GM04503 (cell line): ENCODE measurements at places on chromosomes 4 and X.
A peak's percentile ranks its signal among the peaks of the same experiment; 100 is the strongest.

- no peak for DNase-seq
Measured at GRCh38 chr4:156623376-156623775, 348.2 kb downstream of the PDGFC start.

DNA sequence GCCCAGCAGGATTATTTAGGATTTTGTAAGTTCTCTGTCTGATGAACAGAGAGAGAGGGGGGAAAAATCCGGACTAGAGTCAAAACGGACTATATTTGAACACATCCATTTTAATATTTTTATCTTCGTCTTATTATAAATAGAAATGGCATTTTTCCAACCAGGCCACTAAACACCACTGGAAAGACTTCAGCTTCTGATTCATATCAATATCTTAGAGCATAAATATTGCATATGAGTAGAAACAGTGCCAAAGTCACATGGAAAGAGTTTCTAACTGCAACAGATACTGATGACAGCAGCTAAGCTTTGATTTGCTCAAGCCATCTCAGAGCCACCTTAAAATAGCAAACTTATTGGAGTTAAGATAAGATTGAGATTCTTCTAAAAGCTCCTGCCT is 456 bp downstream of the PPARGC1A start:
- no peak for DNase-seq

DNA sequence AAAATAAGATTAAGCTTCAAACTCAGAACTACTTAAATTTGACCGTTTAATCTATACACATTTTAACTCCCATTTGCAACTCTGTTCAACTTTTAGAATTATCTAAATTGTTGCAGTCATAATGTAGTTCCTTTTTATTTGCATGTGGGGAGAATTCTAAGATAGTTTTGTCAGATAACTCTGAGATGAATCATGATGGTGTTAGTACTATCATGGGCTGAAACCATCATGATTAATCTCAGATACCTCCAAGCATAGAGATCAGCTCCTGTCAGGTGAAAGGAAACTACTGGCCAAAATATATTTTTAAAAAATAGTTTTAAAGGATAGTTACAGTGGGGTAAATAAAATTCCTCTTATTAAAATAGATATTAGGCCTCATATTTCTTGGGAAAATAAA is 39.0 kb downstream of the FBXO8 start:
- DNase-seq: no peak

DNA sequence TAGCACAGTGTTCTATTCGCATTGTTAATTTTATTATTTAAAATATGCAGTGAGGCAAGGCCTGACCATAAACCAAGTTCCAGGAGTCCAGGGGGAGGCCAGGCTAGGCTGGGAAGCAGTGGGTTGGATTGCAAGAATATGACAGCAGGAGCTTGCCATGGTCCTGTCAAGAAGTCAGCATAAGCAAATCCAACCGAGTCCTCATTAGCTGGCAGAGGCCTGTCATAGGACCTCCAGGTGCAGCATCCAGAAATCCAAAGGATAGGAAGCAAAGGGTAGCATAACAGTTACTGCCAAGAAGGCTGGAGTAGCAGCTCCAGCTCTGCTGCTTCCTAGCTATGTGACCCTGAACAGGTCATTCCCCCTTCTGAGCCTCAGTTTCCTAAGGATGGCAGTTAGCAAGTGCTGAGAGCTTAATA is 13.4 kb downstream of the PJA1 start:
- no peak for DNase-seq

DNA sequence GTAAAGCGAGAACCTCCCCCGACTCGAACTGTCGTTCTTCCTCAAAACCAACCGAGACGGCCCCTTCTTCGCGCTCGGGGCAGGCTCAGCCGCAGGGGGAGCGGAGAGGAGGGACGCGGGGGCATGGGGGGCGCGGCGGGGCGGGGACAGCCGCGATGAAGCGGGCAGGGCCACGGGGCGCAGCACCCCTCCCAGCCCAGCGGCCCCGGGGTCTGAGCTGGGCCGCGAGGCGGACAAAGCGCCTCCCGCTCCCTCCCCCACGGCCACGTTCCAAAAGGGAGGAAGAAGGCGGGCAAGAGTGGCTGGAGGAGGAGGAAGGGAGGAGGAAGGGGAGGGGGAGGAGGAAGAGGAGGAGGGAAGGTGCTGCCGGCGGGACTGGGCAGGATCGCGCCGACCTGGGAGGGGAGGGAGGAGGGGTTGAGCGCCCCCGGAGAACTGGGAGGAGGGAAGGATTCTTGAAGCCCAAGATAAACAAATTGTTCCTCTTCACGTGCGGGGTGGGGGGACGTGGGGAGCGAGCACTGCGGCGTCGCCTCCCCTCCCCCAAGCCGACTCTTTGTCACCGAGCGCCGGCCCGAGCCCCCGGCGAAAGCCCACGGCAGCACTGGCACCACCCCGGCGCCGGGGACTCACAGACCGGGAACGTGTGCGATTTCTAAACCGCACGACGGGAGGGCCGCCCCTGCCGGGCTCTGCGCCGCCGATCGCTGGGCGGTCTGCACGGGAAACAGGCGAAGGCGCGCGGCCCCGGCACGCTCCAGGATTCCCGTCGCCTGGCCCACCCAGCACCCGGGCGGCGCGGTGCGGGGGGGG is 2.9 kb downstream of the MAML3 start:
- DNase-seq: no peak

- no peak for DNase-seq
Measured at GRCh38 chrX:49176421-49177326, 5.0 kb downstream of the PLP2 start.

- DNase-seq: no peak
Measured at GRCh38 chrX:134749706-134750445, 91.6 kb upstream of the PLAC1 start.

GRCh38 chr4:151676301-151676700 is 84.5 kb downstream of the GATB start:
- DNase-seq: peak; percentile 27

DNA sequence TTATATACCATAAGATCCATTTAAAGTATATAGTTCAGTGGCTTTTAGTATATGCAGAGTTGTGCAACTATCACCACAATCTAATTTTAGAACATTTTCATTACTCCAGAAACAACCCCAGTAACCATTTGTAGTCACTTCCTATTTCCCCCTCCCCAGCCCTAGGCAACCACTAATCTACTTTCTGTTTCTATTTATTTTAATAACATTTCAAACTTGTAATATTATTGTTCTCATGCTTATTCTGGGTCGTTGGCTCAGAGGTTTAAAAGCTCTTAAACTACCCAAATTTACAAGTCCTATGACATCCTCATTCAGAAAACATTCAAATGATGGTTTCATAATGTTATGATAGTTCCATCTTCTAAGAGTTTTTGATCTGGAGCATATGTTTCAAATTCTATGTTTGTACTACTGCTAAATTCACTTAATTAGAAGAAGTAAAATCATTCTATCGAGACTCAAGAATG is 18.4 kb downstream of the XIAP start:
- no peak for DNase-seq

DNA sequence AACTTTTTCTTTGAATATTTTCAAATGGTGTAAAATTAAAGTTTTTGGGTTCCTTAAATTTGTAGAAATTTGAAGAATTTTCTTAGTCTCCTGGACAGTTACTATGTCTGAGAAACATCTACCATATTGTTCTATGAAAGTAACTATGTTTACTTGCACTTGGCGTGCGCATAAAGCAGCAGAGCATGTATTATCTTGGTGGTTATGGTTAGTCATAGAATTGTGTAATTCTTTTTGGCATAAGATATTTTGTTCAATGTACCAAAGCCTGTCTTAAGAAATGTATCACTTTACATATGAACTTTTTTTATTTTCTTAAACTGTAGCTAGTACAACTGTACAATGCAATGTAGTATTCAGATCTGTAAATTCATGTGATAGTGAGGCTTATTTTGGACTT is 49.2 kb downstream of the CDS1 start:
- peak; percentile 3 for DNase-seq

- no peak for DNase-seq
Measured at GRCh38 chrX:22730542-22730941, 269.2 kb upstream of the DDX53 start.

GRCh38 chr4:95050980-95051701 is 293.4 kb downstream of the BMPR1B start:
- no peak for DNase-seq

DNA sequence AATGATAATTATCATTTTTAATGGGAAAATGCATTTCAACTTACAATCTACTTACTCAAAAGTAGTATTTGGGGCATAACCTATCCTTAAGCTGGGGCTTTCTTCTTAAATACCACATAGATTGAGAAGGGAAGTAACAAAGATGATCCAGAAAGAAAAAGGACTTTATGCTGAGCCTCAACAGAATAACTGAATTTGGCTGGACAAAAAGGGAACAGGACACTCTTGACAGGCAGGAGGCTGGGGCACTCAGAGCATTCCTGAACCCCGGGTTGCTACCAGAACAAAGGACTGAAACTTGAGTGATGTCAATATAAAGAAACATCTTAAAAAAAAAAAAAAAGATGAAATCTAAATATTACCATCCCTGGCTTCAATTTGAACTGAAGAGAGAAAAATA is 23.9 kb downstream of the RELL1 start:
- no peak for DNase-seq

GRCh38 chr4:168803732-168804131 is 206.3 kb downstream of the CBR4 start:
- DNase-seq: no peak

DNA sequence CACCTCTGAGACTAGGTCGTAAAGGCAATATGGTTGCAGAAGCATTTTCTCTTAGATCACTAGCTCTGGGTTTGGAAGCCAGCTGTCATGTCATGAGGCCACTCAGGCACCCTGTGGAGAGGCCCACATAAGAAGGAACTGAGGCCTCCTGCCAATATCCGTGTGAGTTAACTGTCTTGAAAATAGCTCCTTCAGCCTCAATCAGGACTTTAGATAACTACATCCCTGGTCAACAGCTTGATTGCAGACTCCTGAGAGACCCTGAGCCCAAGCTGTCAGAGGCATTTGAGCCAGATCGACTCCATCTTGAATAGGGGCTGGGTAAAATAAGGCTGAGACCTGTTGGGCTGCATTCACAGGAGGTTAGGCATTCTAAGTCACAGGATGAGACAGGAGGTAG is 15.1 kb upstream of the REPS2 start:
- no peak for DNase-seq

DNA sequence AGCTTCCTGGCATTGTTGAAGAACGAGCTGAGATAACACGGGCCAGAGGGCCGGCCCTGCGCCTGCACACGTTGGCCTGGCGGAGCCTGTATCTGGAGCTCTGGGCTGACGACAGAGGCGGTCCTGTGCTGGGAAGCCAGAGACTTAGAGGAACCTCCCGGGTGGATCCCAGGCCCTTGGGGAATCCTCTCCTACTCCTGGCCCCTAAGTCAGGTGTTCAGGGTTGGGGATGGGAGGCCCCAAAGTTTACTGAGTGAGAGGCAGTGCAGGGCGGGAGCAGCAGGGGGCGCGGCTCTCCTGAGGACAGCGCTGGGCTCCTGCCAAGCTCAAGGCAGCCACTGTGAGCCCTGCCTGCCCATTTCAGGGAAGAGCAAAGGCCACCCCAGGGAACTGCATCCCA is 2.5 kb upstream of the HTRA3 start:
- DNase-seq: no peak

DNA sequence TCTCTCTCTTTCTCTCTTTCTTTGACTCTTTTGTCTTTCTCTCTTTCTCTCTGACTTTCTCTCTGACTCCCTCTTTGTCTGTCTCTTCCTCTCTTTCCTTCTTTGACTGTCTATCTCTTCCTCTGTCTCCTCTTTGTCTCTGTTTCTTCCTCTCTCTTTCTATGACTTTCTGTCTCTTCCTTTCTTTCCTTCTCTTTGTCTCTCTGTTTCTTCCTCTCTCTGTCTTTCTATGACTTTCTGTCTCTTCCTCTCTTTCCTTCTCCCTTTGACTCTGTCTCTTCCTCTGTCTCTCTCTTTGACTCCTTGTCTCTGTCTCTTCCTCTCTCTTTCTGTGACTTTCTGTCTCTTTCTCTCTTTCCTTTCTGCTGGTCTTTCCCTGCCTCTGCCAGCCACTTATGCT is 38.7 kb downstream of the HNRNPD start:
- no peak for DNase-seq

GRCh38 chr4:99734583-99735322 is 77.1 kb upstream of the C4orf54 start:
- DNase-seq: no peak

- DNase-seq: no peak
Measured at GRCh38 chr4:93127489-93127888, 701.1 kb upstream of the ATOH1 start.

GRCh38 chr4:153488006-153488891 is 22.1 kb downstream of the TMEM131L start:
- DNase-seq: no peak

DNA sequence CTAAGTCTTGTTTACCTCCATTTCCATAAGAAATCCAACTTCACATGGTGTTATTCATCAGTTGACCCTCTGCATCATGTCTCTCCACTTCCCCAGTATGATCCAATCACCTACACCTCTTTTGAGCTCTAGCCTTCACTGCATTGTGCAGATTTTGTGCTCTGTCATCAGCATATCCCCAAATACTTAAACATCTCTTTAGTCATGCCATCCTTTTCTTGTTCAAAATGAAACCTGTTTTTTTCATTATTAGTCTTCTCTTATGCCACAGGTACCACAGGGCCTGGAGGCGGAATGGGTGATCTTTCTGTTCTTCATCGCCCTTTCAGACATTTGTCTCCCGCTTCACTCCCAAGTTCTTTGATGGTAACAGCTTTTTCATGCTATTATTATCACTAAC is 382.7 kb upstream of the GALNTL6 start:
- no peak for DNase-seq

DNA sequence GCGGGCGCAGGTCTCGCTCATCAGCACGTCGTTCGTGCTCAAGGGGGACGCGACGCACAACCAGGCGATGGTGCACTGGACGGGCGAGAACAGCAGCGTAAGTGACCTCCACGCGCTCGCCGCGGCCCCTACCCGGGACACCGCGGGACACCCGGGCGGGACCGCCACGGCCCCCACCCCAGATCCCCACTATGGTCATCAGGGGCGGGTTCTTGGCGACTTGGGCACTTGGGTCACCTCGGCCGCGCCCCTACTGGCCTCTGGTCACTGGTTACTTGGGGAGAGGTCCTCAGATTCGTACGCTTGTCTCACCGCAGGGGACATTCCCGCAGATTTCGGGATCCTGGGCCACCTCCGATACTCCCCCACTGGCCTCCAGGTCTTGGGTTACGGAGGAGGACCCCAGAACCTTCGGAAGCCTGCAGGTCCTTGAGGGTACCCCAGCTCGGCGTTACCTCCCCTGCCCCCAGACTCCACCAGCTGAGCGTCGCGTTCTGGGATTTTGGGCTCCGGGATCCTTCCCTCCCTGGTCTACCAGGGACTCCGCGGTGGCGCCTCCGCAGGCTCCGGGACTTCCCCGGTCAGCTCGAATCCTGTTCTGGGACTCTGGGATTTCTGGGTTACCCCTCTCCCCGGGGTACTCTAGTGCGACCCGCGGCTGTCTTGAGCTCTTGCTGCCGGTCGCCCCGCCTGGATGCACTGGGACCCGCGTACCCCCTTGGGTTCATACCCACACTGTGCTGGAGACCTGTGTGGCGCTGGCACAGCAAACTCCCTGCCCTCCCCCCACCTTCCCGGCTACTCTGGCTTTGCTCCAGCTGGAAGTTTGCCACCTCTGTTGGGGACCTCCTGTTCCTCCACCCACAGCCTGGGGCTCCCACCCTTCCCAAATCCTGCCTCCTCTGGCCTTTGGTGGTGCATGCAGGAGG is 956 bp downstream of the SORCS2 start:
- DNase-seq: no peak
